ENCODE measurements at places on chromosomes 2 and 18.

GRCh38 chr18:79662034-79662433 lies 17.6 kb upstream of the CTDP1 start:
- DNase-seq = no peak

GRCh38 chr2:236026841-236027240 lies 141.3 kb downstream of the GBX2 start:
- no peak for DNase-seq

DNA sequence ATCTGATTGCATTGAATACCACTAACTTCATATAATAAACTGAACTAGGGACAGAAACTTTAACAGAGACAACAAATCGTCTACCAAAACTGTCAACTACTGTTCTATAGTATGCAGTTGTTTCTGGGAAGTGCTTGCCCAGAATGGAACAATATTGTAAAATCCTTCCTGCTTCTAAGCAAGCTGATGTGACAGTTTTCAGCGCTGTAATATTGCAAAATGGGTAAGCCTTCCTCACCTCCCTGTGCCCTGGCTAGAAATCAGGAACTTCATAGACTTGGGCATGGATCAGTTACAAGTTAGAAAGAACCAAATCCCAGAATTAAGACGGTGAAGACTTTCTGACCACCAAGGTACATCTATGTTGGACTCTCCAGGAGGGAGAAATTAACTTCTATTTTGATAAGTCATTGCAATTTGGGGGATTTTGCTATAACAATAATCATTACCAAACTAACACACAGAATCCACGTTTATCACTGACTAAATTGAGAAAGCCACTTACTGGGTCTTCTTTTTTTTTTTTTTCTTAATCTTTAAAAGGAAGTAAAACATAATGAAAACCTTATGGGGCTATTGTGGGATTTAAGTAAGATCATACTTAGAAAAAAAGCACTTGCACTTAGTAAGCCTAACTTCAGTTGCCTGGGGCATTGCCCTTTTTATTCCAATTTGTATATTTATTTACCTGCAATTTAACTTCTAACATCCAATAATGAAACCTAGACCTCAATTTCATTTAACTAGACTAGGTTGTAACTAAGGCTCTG lies 261.5 kb downstream of the TRIB2 start:
- no peak for DNase-seq

- DNase-seq = no peak
Measured at GRCh38 chr18:13534631-13535030, 191.7 kb downstream of the FAM210A start.

GRCh38 chr2:217790195-217790594 lies 212.6 kb downstream of the TNS1 start:
- no peak for DNase-seq

DNA sequence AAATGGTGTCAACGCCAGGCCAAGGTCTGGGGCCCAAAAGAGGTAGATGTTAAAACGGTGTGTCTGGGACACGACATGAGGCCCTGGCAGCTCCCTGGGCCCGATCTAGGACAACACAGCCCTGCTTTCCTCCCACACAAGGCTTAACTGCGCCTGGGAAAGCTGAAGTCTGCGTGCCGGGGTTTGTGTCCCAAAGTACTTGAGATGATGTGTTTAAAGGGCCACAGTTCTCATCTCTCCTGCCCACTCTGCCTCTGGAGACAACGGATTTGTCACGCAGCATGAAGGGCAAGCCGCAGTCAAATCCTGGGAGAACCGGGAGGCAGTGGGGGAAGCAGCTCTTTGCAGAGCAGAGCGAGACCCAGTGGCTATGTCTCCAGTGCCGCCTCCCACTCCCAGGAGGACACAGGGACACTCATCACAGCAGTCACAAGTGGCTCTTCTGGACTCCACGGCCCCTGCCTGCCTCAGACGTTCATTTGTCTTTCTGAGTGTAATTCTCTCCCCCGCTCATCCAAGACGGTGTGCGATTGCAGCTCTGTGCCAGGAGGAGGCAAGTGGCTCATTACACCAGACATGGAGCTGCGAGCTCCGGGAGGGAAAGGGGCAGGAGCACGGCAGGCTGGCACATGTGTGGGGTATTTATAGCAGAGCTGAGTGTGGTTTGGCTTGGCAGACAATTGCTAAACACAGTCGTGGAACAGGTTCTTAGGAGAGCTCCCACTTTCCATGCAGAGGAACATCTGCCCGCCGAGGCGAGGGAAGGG lies 57.7 kb upstream of the SEMA4C start:
- no peak for DNase-seq

DNA sequence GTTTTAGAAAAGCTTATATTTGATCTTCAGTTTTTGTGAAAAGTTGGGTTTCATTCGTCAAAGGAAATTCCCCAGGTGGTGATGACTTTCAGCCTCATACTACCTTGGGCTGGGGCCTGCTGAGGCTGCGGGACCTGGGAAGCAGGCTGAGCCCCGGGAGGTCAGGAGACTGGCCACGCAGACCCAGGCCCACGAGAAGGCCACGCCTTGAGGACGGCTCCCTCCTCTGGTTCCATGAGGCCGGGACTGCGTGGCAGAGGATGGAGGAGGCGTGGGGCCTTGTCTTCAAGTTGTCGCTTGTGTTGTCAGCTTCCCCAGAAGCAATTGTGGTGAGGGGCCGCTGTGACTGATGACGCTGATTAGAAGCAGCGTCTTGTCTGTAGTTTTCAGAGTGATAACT lies 11.8 kb downstream of the CNDP2 start:
- DNase-seq = no peak

GRCh38 chr18:67232406-67232805 lies 284.1 kb downstream of the DSEL start:
- DNase-seq = no peak

DNA sequence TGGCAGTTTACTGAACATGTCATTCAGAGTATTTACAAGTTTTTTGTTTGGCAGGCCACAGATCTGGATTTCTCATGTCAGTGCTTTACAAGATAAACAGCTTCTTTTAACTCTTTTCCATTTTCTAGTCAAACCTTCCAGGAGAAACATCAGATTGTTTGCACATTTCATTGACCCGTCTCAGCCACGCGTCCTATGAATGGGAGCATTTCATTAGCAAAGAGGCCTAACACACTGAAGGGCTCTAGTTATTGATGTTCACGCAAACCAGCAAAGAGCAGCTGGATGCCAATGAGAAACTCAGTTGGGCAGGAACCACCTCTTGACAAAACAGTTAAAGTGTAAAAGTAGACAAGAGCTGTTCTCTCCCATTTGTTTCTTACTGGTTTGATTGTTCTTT lies 29.2 kb upstream of the MFF start:
- no peak for DNase-seq

GRCh38 chr2:160538559-160539355 lies 45.1 kb upstream of the RBMS1 start:
- no peak for DNase-seq

GRCh38 chr2:224029876-224030275 lies 9.2 kb downstream of the SERPINE2 start:
- DNase-seq = no peak

GRCh38 chr18:61261870-61262269 lies 71.4 kb upstream of the CDH20 start:
- DNase-seq = no peak

GRCh38 chr18:41875094-41875780 lies 79.8 kb upstream of the PIK3C3 start:
- no peak for DNase-seq

- DNase-seq = no peak
Measured at GRCh38 chr2:138433995-138434951, 67.3 kb upstream of the SPOPL start.

DNA sequence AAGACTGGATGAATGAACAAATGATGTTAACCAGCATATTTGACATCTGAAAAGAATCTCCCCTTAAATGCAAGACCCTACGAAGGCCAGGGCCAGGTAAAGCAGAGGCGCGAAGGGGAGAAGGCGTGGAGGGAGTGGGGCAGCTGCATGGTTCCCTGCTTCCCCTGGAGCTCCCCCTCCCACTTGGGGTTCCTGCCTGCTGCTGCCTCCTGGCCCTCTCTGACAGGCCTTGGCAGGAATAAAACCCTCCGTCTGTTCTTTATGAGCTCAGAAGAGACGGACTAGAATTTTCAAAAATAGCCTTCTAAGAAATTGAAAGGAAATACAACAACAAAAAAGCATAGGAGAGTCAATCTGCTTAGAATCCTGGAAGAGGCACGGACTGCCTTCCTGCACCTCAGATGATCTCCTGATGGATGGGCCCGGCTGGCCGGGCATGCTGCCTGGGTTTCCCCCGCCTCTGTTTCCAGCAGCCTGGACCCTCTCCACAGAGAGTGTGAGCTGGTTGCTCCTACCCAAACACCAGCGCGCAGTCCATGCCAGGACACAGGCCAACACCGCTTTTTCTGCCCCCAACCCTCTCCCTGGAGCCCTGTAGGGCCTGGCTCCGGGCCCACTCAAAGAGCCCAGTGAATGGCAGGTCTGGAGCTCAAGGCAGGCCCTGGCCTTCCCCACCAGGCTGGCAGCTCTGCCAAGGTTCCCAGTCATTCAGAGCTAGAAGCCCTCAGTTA lies 23.9 kb downstream of the CFAP65 start:
- DNase-seq = no peak

All from stimulated activated CD4-positive, alpha-beta T cell treated with anti-CD3 and anti-CD28 coated beads, Interleukin-4, amount 100 ng/mL, for 48 hours (primary cell).